ENCODE measurements at places on chromosomes 1 and 21.

GRCh38 chr1:32205401-32206370, at the start of gene IQCC:
TSS of gene IQCC (plus strand) at chr1:32205671. CDS start at chr1:32205682, 11 bp downstream.
- no peaks in the 10 kb centered on the region for H3K36me3 ChIP-seq
- peak within 1 kb of the TSS; percentile 61 for H3K4me3 ChIP-seq
- peak within 1 kb of the TSS; percentile 34 for H3K27ac ChIP-seq

GRCh38 chr1:101323535-101323934, 86.7 kb downstream of the S1PR1 start:
- H3K27ac ChIP-seq, result no peak overlapping the region
- no peaks in the 10 kb centered on the region for H3K36me3 ChIP-seq
- no peaks in the 10 kb centered on the region for H3K4me1 ChIP-seq
- no peaks in the 10 kb centered on the region for H3K27me3 ChIP-seq
- no peak overlapping the region for H3K4me3 ChIP-seq

GRCh38 chr1:235997049-235997448, 67.8 kb downstream of the NID1 start:
- no peak overlapping the region for H3K4me3 ChIP-seq
- H3K27ac ChIP-seq, result no peak overlapping the region
- H3K36me3 ChIP-seq, result no peaks in the 10 kb centered on the region

- no peaks in the 10 kb centered on the region for H3K4me1 ChIP-seq
- no peak for DNase-seq
- no peaks in the 10 kb centered on the region for H3K27me3 ChIP-seq
- H3K27ac ChIP-seq, result no peak overlapping the region
- no peaks in the 10 kb centered on the region for H3K36me3 ChIP-seq
- no peak overlapping the region for H3K4me3 ChIP-seq
These were observed 21.9 kb downstream of the NTNG1 start for GRCh38 chr1:107162745-107163144.

GRCh38 chr1:118291661-118292060, 106.6 kb upstream of the SPAG17 start:
- no peak for DNase-seq
- H3K4me1 ChIP-seq, result no peaks in the 10 kb centered on the region
- H3K27ac ChIP-seq, result no peak overlapping the region
- H3K4me3 ChIP-seq, result no peak overlapping the region
- H3K36me3 ChIP-seq, result no peaks in the 10 kb centered on the region

- H3K4me1 ChIP-seq, result peaks cover 26% of the 10 kb centered on the region
- no peak for DNase-seq
- no peak overlapping the region for H3K4me3 ChIP-seq
- no peaks in the 10 kb centered on the region for H3K36me3 ChIP-seq
- H3K27me3 ChIP-seq, result no peaks in the 10 kb centered on the region
These were observed 140.6 kb downstream of the SYT2 start for GRCh38 chr1:202569393-202570322.

DNA sequence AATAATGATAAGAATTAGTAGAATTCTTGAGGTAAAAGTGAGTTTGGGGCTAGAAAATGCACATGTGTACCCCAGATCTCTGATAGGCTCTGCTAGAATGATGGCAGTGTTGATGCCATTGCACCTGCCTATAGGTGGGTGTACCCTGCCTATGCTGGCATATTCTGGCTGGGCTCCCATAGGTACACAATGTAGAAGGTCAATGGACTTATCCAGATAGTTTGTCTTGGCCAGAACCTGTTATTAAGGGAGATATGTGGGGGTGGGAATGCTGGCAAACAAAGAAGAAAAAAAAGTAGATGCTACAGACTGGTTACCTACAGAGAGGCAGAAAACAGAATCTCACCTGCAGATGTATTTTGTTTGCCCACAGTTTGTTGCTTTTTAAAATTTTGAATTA, 14.1 kb upstream of the KLHDC8A start:
- peaks cover 13% of the 10 kb centered on the region for H3K4me1 ChIP-seq
- DNase-seq, result no peak
- H3K4me3 ChIP-seq, result no peak overlapping the region
- no peaks in the 10 kb centered on the region for H3K36me3 ChIP-seq
- H3K27me3 ChIP-seq, result no peaks in the 10 kb centered on the region
- H3K27ac ChIP-seq, result no peak overlapping the region

DNA sequence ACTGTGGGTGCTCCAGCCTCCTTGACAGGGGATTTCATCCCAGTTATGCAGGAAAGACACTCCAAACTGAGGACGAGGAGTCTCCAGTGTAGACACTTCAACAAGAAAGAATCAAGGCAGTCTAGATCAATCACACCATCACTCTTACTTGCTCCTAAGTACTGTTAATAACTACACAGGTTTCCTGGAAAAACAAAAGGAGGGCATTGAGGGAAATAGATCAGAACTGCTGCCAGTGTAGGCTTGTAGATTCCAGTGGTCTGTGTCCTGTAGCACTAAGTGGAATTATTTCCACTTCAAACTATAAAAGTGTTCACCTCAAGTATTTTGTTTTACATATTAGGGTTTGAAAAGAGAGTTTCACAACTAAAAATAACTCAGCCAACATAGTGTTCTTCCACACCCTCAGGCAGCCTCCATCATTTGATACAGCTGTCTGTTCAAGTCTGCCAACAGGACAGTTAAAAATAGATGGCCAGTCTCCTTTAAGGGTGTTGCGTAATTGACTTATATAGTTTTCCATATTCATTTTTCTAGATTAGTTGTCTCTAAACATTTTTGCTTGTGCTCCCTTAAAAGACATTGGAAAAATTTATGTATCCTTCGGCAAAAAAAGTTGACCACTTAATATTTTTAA, 32.0 kb upstream of the AGL start:
- H3K27me3 ChIP-seq, result no peaks in the 10 kb centered on the region
- no peaks in the 10 kb centered on the region for H3K36me3 ChIP-seq
- H3K27ac ChIP-seq, result no peak overlapping the region
- H3K4me3 ChIP-seq, result no peak overlapping the region
- no peak for DNase-seq
- H3K4me1 ChIP-seq, result no peaks in the 10 kb centered on the region

DNA sequence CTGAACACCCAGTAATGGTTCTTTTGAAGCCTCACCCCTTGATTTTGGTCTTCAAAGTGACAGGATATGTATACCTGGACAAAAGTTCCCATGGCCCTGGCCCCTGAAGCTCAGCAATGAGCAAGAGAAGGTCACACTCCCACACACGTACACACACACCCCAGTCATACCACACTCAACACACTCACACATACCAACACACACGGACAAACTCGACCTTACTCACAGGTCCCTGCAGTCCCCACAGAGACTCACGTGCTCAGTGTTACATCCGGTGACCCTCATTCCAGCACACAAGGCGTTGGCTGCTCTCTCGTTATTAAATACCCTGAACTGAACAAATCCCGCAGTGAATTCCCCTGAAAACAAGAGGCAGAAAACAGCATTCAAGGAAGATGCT, 5.9 kb downstream of the ITLN1 start:
- no peaks in the 10 kb centered on the region for H3K27me3 ChIP-seq
- peaks cover 5% of the 10 kb centered on the region for H3K4me1 ChIP-seq
- H3K27ac ChIP-seq, result no peak overlapping the region
- H3K36me3 ChIP-seq, result no peaks in the 10 kb centered on the region

DNA sequence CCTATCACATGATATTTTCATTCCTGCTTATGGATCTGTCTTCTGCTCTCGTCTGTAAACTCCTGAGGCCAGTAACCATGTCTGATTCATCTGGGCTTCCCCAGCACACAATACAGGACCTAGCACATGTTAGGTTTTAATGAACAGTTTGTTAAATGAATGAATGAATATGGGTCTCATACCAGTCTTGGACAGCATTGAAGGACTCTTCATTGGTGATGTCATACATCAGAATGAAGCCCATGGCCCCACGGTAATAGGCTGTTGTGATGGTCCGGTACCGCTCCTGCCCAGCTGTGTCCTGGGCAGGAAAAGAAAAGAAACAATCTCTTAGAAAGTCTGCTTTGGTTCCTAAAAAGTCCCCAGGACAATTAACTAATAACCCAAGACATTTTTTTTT, 53.4 kb downstream of the RAB3B start:
- no peak overlapping the region for H3K4me3 ChIP-seq
- no peaks in the 10 kb centered on the region for H3K4me1 ChIP-seq
- no peak overlapping the region for H3K27ac ChIP-seq
- no peaks in the 10 kb centered on the region for H3K27me3 ChIP-seq
- H3K36me3 ChIP-seq, result no peaks in the 10 kb centered on the region

DNA sequence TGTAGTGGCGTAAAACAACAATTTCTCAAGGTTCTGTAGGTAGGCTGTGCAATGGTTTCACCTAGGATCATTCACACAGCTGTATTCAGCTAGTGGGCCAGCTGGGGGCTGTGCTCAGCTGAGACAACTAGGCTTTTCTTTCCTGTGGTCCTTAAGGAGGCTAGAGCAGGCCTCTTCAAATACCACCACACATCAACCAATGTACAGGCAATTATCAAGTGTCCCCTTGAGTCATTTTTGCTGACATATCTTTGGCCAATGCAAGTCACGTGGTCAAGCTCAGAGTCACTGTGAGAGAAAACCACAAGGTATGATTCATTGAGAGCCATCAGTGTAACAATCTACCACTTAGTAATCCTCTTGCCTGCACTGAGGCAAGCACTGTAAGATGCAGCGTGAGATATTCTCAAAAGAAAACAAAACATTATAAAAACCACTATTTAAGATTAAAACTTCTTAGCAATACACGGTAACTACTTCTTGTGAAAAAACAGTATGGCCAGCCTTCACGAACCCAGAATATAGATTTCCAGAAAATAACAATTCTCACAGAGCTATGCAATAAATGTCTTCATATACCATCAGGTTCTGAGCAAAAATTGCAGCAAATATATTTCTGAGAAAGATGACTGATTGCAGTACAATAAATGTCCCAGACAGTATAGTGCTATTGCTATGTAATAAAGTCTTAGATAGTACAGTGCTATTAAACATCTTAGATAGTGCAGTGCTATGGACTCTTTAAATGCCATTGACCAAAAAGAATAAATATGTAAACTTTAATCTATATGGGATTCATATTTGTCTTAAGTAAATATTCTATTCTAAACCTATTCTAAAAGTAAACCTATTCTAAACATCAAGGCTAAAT, 55.3 kb downstream of the NME7 start:
- H3K36me3 ChIP-seq, result no peaks in the 10 kb centered on the region
- H3K27ac ChIP-seq, result no peak overlapping the region
- no peaks in the 10 kb centered on the region for H3K27me3 ChIP-seq
- no peak overlapping the region for H3K4me3 ChIP-seq
- H3K4me1 ChIP-seq, result no peaks in the 10 kb centered on the region
- DNase-seq, result no peak

DNA sequence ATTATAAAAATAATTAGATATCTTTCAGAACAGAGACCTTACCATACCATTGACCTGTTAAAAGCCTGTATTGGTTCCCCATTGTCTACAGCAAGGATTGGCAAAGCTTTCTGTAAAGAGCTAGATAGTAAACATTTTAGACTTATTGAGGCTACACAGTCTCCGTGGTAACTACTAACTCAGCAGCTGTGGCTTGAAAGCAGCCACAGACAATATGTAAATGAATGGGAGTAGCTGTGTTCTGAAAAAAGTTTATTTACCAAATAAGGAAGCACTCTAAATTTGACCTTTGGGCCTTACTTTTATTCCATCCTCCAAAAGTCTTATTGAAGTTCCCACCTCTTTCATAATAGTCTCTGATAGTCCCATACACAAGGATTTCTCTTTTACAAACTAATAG, 39.7 kb downstream of the NUP210L start:
- DNase-seq, result no peak
- no peak overlapping the region for H3K4me3 ChIP-seq
- H3K4me1 ChIP-seq, result no peaks in the 10 kb centered on the region

DNA sequence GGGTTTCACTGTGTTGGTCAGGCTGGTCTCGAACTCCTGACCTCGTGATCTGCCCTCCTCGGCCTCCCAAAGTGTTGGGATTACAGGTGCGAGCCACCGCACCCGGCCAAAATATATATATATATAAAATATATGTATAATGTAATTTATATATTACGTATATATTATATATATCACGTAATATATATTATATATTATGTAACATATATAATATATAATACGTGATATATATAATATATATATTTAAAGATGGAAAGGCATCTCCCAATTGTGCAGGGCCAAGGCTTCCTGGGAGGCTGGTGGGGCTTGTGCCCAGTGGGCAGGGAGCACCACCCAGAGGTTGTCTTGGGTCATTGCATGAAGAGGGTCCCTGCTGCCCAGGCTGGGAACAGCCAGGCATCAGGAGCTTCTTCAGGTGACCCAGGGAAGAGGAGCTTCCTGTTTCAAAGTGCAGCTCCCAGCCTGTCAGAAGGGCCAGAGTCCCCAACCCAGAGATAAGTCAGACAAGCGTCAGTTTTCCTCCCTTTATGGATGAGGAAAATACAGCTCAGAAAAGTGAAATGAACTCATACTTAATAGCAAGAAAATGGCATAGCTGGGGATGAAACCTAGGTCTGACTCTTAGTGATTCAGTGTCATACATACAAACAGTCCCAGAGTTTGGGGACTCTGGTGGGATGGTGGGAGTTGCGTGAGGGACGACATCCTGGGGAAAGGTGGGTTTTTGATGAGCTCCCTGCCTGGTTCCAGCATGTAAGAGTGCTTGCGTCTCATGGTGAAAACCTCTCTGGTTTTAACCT, 12.0 kb downstream of the UBE2Q1 start:
- peak; percentile 50 for DNase-seq
- peaks cover 2% of the 10 kb centered on the region for H3K4me1 ChIP-seq
- H3K4me3 ChIP-seq, result no peak overlapping the region
- no peaks in the 10 kb centered on the region for H3K27me3 ChIP-seq
- no peaks in the 10 kb centered on the region for H3K36me3 ChIP-seq
- H3K27ac ChIP-seq, result no peak overlapping the region

- no peaks in the 10 kb centered on the region for H3K36me3 ChIP-seq
- H3K4me3 ChIP-seq, result no peak overlapping the region
- no peak overlapping the region for H3K27ac ChIP-seq
These were observed 200.1 kb downstream of the AMY1C start for GRCh38 chr1:103949779-103950178.

- no peak overlapping the region for H3K4me3 ChIP-seq
- DNase-seq, result no peak
- no peaks in the 10 kb centered on the region for H3K4me1 ChIP-seq
- no peaks in the 10 kb centered on the region for H3K36me3 ChIP-seq
These were observed 301.3 kb downstream of the PLPP3 start for GRCh38 chr1:56278061-56278460.

GRCh38 chr1:16143005-16143565, 12.8 kb downstream of the EPHA2 start:
- no peaks in the 10 kb centered on the region for H3K36me3 ChIP-seq
- H3K4me1 ChIP-seq, result peaks cover 21% of the 10 kb centered on the region
- no peak overlapping the region for H3K4me3 ChIP-seq
- no peak overlapping the region for H3K27ac ChIP-seq
- no peaks in the 10 kb centered on the region for H3K27me3 ChIP-seq

- H3K27ac ChIP-seq, result no peak overlapping the region
- DNase-seq, result no peak
- no peak overlapping the region for H3K4me3 ChIP-seq
- H3K4me1 ChIP-seq, result no peaks in the 10 kb centered on the region
- no peaks in the 10 kb centered on the region for H3K36me3 ChIP-seq
These were observed 22.7 kb upstream of the ARF1 start for GRCh38 chr1:228059634-228060457.

DNA sequence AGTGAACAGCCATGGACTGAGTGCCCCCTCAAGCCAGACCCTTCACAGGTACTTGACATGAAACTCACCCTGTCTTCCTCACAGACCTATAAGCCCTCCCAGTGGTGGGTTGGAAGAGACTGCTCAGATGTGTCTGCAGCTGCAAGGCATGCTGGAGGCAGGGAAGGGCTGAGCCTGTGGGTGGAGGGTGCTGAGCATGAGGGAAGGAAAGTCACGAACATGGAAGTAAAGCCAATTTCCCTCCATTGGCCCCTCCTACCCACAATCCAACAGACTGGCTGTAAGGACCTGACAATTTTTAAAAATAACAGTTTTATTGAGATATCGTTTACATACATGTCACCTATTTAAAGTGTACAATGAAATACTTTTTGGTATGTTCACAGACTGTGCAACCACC, 44.1 kb downstream of the RCSD1 start:
- no peak for DNase-seq
- H3K4me3 ChIP-seq, result no peak overlapping the region
- no peak overlapping the region for H3K27ac ChIP-seq
- H3K27me3 ChIP-seq, result no peaks in the 10 kb centered on the region
